ENCODE measurements at places on chromosomes 5 and 9.

DNA sequence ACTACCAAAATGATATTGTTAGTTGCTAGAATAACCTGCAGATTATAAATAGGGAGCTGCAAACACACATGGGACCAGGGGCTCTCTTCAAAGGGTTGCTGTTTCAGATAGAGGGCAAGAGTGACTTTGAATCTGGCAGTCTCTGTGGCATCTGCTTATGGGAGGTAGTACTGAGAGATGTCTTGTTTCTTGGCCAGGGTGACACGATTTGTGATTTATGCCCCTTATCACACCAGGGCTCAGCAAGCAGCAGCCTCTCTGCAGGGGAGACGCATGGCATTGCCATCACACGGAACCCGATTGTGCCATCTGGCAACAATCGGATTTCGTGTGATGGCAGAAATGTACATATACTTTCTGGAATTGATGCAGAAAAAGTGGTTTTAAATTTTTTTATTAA is 615.6 kb downstream of the ZNF608 start:
- no peak for DNase-seq

- DNase-seq, result no peak
Observed at GRCh38 chr5:133696782-133697507, 84.6 kb upstream of the FSTL4 start.

GRCh38 chr9:97502222-97502983 is 937 bp downstream of the TMOD1 start:
- no peak for DNase-seq

DNA sequence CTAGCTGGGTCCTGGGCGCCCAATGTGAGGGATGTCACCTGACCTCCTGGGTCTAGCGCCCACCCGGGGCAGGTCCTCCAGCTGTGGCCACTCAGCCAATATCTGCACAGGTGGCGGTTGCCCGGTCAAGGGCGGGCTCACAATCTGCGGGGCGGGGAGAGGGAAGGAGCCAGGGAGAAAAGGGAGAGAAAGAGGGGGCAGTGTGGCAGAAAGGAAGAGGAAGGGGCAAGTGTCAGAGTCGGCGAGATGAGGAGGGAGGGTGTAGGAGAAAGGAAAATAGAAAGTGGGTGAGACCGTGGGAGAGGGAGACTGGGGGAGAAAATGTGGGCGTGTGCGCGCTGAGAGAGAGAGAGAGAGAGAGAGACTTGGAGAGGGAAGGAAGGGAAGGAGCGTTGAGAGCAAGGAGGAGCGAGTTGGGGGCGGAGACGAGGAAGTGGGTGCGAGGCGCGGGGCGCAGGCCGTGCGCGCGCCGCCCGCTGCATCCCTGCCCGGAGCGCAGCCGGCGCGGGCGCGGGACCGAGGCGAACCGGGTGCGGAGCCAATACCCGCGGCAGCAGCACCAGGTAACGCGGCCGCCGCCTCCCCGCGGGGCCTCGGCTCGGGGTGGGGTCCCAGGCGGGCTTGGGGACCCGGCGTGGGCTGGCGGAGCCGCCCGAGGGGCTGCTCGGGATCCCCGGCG is at the start of gene HRH2:
Gene HRH2, plus strand, starts transcription at position 479 of the 679 bp plus-strand sequence. CDS start 25,163 bp downstream, outside the sequence.
- peak; percentile 63 for DNase-seq

DNA sequence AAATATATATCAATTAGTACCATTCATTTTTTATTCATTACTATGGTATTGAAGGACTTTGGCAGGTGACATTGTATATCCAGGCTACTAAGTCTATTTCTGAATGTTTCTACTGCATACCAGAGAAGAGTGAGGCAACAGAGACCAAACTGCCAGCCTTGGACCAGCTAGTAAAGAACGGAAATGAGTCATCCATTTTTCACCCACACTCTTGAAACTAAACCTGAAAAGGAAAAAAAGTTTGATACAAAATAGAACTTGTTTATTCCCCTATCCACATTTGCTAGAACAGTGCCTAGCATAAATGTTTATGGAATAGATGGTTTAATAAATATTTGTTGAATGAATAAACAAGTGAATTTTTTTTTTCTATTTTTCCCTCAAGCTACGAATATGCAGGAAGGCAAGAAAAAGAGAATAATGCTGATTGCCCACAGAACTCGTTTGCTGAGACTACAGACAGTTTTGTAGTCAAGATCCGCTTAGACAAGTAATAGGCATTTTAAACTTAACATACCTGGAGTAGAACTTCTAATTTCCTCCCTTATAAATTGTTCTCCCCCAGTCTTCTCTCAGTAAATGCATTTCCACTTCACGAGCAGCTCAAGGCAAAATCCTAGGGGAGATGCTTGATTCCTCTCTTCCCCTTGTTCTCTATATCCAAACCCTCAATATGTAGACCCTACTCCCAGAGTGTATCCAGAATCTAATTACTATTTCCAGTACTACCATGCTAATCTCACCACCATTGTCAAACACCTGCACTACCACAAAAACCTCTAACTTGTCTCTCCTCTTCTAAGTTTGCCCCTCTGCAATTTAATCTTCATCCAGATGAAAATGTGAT is 146.2 kb upstream of the RASA1 start:
- no peak for DNase-seq

- no peak for DNase-seq
Observed at GRCh38 chr9:72843520-72844439, 109.1 kb downstream of the ALDH1A1 start.

DNA sequence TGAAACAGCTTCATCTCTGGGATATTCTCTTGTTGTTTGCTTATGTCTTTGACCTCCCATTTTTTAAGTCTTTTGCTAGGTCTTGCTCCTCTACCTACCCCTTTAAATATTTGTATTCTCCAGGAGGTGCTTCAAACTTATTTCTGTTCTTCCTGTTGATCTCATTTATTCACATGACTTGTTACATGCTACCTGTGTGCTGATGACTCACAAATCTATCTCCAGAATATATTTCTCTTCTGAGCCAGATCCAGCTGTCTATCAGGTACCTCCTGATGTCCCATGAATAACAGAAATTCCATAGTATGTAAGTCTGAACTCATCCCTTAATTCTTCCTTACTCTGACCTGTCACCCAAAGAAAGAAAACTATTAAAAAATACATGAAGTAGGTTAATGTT is 11.0 kb downstream of the NIPBL start:
- DNase-seq, result no peak

GRCh38 chr9:16469184-16469583 is 401.3 kb downstream of the BNC2 start:
- DNase-seq, result no peak

DNA sequence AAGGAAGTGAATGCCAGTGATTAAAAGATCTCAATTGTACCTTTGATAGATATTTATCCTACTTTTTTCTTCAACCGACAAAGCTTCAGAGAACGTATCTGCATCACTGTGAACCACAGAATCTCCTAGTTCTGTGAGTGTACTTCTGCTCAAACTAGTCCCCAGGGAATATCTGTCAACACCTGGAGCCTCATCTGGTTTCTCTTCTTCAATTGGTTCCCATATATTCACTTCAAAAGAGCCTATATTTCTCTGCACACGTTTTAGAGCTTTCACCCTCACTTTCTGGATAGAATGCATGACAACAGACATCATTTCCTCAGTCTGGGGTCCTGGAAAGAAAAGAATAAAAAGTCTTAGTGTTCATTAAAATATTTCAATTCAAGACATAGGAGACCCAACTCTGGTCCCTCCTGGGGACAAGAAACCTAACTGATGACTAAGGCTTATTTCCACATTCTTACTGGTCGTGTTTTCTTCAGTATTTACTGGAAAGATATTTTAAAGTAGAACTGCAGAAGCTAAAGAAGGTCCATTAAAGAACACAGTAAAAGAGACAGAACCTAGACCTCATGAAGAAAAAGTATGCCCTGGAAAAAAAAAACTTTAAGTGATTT is 64.3 kb downstream of the CPLANE1 start:
- no peak for DNase-seq
